ENCODE measurements at places on chromosomes 3 and 15. TPM values are rescaled to one million over a fixed set of nuclear protein-coding genes. Genes with fewer than 3 reads are reported as not detected.

Gene UPK1B
- 0.03 TPM for total RNA-seq

GRCh38 chr15:68862415-68862814 lies 41.7 kb upstream of the ANP32A start:
- no peak for DNase-seq

Gene TTLL13
- not detected for total RNA-seq

Gene CLDN1
- total RNA-seq: 0.37 TPM

- DNase-seq: peak; percentile 20
These were observed 702.9 kb upstream of the NAALADL2 start for GRCh38 chr3:174156200-174156599.

DNA sequence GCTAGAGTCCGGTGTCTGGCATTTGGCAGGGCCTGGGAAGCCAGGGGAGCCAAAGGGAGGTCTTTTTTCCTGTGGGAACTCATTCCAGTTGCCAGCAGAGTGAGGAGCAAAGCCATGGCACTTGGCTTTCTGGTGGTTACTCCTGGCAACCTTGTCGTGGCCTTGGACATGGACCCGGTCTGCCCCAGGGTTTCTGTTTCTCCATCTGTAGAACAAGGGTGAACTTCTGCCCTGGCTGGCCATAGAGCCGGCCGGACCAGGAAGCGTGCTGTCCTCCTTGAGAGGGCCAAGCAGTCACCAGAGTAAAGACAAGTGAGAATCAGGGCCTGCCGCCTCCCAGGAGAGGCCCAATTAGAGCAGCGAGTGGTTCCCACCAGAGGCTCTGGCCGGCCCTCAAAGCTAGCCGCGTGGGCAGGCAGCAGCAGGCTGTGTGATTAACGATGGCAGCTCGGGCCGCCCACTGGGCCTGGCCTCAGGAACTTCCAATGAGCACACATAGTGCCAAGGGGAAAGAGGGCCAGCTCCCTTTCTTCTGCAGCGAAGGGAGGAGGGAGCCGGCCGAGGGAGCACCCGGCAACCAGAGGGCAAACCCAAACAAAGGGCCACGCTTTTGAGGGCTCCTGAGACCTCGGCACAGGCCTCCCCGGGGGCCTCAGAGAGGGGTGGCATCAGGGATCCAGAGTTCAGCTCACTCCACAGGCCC lies 29.1 kb upstream of the ELP6 start:
- DNase-seq: no peak
